ENCODE measurements at places on chromosomes 2 and 18.

GRCh38 chr2:189860161-189860560 lies 75.9 kb downstream of the PMS1 start:
- no peak for DNase-seq

DNA sequence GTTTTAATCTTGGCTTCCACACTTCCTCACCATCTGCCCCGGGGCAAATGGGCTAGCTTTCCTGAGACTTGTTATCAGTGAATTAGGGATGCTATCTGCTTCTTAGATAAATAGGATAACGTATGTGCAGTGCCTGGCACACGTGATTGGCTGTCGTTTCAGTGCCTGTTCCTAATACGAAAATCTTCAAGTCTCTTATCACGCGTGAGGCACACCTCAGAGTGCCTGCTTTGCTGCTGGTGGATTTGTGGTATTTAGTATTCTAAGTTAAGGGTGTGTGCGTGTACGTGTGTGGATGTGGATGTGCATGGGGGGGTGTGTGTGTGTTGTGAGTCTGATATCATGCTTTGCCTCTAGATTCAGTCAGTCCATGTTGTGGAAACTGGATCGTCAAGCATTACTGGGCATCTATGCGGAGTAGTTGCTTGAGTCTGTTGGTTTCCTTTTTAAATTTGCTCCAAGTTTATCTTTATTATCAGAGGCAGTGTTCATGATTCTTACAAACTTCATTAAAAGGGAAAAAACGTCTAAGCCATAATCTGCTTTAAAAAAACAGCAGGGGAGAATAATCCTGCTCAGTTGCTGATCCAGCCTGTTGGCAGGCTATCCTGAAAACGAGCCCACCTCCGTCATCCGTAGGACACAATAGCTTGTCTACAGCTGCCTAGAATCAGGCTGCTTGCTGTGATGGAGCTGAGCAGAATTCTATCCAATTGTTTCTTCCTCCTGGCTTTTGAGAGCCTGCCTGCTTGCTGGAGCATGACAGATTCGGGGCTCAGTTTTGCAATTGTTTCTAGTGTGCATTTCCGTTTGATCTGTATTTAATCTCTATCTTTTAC lies 6.6 kb downstream of the SH3RF3 start:
- DNase-seq = no peak

DNA sequence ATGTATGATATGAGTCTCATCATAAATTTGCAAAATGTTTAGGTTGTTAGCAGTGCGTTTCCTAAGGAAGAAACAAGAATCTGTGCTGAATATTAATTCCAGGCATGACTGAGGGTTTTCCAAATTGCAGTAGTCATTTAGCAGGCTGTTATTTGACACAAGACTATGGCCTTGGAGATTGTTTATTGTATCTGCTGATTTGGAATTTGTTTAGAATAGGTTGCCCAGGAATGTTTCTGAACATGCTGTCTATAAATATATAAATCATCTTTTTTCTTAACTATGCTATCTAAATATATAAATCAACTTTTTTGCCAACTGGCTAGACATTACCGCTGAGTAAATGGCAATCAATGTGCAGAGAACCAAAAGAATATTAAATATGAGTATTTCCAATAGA lies 90.9 kb downstream of the DOK6 start:
- DNase-seq = no peak

DNA sequence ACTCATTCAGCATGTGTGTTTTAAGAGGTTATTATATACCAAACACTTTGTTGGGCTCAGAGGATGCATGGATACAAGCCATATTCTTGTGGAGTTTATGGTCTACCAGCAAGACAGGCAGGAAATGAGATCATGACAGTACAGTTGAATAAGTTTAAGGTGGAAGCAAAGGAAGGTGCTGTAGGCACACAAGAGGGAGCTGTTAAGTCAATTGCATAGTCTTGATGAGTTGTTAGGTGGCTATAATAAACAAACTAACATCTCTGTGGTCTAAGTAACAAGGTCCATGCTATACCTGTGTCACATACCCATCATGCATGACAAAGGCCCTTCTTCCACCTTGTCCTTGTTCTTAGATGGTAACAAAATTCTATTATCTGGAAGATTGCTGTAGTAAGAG lies 538.3 kb downstream of the CNTNAP5 start:
- peak; percentile 9 for DNase-seq

DNA sequence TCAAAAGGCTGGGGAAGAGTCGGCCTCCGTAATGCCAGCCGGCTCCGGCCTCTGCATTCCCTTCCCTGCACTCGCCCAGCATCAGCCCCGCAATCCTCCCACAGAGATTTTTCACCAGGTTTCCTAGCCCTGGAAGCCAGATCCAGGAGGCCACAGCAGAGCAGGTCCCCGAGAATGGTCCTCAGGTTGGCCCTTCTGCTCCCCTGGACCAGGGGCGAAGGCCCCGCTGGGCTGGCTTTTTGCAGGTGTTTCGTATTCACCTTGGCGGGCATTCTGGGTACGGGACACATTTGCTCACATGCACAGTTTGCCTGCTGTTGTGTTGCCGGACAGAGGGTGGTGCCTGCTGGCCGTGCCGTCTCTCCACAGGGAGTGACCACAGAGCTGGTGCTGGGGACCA lies 309.5 kb downstream of the NDUFA10 start:
- no peak for DNase-seq

- no peak for DNase-seq
Observed at GRCh38 chr2:12347066-12347493, 369.7 kb upstream of the TRIB2 start.

- no peak for DNase-seq
Observed at GRCh38 chr2:172135446-172135845, 32.7 kb upstream of the DLX2 start.

DNA sequence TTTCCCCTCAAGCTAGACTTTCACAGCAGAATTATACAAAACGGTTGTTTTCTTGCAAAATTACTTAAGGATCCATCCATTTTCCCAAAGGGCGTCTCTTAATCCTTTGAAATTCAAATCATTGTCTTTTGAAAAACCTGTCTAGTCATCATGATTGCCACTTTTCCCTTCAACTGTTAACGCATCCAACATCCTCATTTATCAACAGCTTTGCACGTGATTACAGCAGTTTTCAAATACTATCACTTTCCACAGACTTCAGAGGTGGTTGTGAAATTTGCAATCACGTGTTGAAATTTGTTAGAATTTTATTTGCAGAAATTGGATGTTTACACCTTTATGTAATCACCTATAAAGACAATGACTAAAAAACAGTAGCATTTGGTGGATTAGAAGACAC lies 304.4 kb upstream of the SLC39A10 start:
- no peak for DNase-seq

GRCh38 chr2:127348426-127349000 lies 39.3 kb downstream of the MAP3K2 start:
- DNase-seq = no peak

- DNase-seq = peak; percentile 20
Observed at GRCh38 chr2:61993422-61994024, 88.0 kb downstream of the COMMD1 start.

GRCh38 chr2:187618813-187619212 lies 64.6 kb upstream of the TFPI start:
- DNase-seq = no peak

GRCh38 chr2:66536290-66536673 lies 101.4 kb downstream of the MEIS1 start:
- DNase-seq = no peak

GRCh38 chr2:238077292-238077691 lies 16.5 kb downstream of the SCLY start:
- DNase-seq = no peak

DNA sequence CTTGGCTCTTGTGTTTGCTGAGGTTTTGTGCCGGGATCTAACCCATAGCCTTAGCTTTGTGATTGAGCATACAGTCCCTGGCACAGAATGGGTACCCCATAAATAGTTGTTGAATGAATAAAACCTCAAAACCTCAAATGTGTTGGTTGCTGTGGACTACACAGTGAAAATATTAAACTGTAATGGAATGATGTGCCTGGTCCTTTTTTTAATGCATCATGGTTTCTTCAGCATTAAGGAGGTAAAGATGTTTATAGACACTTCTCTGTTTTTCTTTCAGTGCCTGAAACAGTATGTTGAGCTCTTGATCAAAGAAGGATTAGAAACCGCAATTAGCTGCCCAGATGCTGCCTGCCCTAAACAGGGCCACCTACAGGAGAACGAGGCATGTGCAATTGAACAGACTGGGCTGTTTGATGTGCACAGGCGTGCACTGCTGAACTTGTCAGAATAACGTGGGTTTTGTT lies 97.0 kb downstream of the RNF144A start:
- DNase-seq = no peak

GRCh38 chr2:176638167-176639015 lies 369.1 kb downstream of the MTX2 start:
- DNase-seq = peak; percentile 58

DNA sequence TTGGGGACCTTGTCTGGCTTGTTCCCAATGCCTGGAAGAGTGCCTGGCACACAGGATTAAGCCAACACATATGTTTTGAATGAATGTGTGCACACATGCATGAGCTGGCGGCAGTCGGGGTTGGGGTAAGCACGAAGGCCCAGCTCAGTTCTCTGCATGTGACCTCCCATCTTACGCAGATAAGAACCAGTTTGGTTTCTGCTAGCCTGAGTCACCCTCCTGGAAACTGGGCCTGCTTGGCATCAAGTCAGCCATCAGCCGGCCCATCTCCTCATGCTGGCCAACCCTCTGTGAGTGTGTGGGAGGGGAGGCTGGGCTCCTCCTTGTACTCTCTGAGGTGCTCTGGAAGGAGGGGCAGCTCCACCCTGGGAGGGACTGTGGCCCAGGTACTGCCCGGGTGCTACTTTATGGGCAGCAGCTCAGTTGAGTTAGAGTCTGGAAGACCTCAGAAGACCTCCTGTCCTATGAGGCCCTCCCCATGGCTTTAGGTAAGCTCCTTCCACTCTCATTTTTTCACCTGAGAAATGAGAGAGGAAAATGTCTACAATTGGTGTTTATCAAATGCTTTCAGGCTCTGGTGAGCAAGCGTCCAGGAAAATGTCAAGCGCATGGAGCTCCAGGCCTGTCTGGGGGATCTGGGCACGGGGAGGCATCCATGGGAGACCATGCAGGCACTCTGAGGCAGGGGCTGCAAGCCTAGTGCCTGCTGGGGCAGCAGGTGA lies 9.7 kb upstream of the IL1RN start:
- no peak for DNase-seq

DNA sequence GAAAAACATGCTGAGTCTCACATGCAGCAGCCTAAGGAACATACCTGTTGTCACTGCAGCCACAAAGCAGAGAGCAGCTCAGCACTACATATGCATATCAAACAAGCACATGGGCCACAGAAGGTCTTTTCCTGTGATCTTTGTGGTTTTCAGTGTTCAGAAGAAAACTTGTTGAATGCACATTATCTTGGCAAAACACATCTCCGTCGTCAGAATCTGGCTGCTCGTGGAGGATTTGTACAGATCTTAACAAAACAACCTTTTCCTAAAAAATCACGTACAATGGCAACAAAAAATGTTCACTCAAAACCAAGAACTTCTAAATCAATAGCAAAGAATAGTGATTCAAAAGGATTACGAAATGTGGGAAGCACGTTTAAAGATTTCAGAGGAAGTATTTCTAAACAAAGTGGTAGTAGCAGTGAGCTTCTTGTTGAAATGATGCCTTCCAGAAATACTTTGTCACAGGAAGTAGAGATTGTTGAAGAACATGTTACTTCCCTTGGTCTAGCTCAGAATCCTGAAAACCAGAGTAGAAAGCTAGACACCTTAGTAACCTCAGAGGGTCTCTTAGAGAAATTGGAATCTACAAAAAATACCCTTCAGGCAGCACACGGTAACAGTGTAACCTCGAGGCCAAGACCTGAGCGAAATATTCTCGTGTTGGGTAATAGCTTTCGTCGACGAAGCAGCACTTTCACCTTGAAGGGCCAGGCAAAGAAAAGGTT lies 34.1 kb downstream of the ZNF407 start:
- DNase-seq = no peak

DNA sequence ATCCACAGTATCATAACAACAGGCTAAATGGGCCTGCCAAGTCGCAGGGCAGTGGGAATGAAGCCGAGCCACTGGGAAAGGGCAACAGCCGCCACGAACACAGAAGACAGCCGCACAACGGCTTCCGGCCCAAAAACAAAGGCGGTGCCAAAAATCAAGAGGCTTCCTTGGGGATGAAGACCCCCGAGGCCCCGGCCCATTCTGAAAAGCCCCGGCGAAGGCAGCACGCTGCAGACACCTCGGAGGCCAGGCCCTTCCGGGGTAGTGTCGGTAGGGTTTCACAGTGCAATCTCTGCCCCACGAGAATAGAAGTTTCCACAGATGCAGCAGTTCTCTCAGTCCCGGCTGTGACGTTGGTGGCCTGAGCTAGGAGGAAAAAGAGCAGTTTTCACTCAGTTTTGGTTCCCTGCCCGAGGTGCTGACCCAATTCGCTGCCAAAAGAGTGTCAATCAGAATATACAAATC lies 32.2 kb downstream of the KCTD18 start:
- DNase-seq = no peak

DNA sequence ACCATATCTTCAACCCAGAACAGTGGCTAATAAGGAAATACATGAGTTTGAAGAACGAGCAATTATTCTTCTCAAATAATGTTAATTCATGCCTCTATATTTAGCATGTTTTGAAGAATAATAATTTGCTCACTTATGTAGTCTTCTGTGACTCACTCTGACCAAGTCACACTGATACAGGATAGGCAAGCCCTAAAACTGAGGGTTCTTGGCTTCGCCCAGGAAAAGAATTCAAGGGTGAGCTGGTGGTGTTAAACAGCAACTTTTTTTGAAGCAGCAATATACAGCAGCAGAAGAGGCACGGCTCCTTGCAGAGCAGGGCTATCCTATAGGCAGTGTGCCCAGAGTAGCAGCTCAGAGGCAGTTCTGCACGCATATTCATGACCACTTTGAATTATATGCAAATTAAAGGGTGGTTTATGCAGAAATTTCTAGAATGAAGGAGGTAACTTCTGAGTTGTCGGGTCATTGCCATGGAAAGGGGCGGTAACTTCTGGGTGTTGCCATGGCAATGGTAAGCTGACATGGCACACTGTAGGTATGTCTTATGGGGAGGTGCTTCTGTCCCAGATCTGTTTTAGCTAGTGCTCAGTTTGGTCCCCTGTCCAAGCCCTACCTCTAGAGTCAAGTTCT lies 200.6 kb downstream of the RND3 start:
- no peak for DNase-seq

DNA sequence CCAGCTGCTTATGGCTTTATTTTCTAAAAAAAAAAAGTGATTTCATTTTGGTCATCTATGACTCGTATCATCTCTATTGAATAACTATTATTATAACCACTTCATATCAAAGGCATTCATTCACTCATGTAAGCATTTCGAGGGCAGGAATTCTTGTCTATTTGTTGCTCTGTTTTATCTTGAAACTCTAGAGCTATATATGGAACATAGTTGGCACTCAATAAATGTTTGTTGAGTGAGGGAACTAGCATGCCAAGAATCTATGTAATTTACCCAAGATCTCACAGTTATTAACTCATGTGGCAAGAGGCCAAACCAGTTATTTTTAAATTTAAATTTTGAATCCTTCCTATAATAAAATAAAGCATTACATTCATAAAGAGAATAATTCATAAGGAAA lies 470.1 kb downstream of the TMX3 start:
- no peak for DNase-seq

DNA sequence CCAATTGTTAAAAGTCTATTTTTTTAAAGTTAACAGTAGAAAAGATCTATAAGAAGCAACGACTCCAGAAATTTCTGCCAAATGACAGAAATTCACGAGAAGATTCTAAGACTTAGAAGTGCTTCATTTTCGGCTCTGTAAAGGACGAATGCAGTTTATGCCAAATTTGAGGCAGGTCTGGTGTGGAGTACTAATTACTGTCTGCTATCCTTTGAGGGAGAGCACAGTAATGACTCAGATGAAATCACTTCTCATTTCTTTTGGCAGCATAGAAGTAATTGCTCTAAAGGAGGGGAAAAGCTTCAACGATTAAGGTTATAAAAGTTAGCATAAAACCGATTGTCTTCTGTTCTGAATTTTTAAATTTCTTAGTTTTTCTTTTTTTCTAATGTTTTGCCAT lies 11.4 kb downstream of the G6PC2 start:
- DNase-seq = no peak

Measured in large intestine (tissue), 12 donors.